ENCODE measurements at places on chromosomes 1 and 21. TPM values are rescaled to one million over a fixed set of nuclear protein-coding genes. Genes with fewer than 3 reads are reported as not detected.

DUSP23 gene
- 19.6 TPM for total RNA-seq

SV2A gene
- total RNA-seq: 5.8 TPM

UBL4B gene
- total RNA-seq: not detected

KMO gene
- 0.06 TPM for total RNA-seq

GFI1 gene
- 0.13 TPM for total RNA-seq

VWA1 gene
- total RNA-seq: 1.6 TPM

LRRC39 gene
- 0.40 TPM for total RNA-seq

NSUN4 gene
- total RNA-seq: 12.7 TPM

RGS8 gene
- under 0.01 TPM for total RNA-seq

TSTD1 gene
- 12.3 TPM for total RNA-seq

NUF2 gene
- 9.7 TPM for total RNA-seq

OR10Z1 gene
- total RNA-seq: not detected

S100A14 gene
- 0.25 TPM for total RNA-seq

SLC6A17 gene
- 1.6 TPM for total RNA-seq

CELA3B gene
- total RNA-seq: not detected

LRRC38 gene
- total RNA-seq: 0.50 TPM

SPRR2E gene
- not detected for total RNA-seq

PLA2G2F gene
- not detected for total RNA-seq

DENND2D gene
- 0.40 TPM for total RNA-seq

PEX14 gene
- total RNA-seq: 11.2 TPM

TTC39A gene
- 3.3 TPM for total RNA-seq

AUNIP gene
- 1.7 TPM for total RNA-seq

HPCAL4 gene
- total RNA-seq: not detected

TAL1 gene
- total RNA-seq: 0.31 TPM

HUNK gene
- under 0.01 TPM for total RNA-seq

BMP8B gene
- total RNA-seq: under 0.01 TPM

NEGR1 gene
- 17.7 TPM for total RNA-seq

FAAH gene
- 0.92 TPM for total RNA-seq

S100A5 gene
- total RNA-seq: 0.26 TPM

TSPEAR gene
- total RNA-seq: not detected

GSTM2 gene
- total RNA-seq: 10.7 TPM

TFF3 gene
- 0.68 TPM for total RNA-seq

SLC1A7 gene
- 0.13 TPM for total RNA-seq

VASH2 gene
- total RNA-seq: under 0.01 TPM

NBPF15 gene
- 34.7 TPM for total RNA-seq

CYP4A11 gene
- total RNA-seq: 0.13 TPM

CLCA4 gene
- 0.40 TPM for total RNA-seq

MCOLN3 gene
- 3.4 TPM for total RNA-seq

SLC16A4 gene
- total RNA-seq: 109 TPM

LCE2C gene
- not detected for total RNA-seq

MSH4 gene
- 0.06 TPM for total RNA-seq

RGS4 gene
- total RNA-seq: 628 TPM

NUDT4B gene
- total RNA-seq: 26.1 TPM

HRNR gene
- total RNA-seq: not detected

FMO1 gene
- total RNA-seq: not detected

DAB1 gene
- under 0.01 TPM for total RNA-seq

ZSWIM5 gene
- total RNA-seq: 0.75 TPM

TAS1R1 gene
- 0.44 TPM for total RNA-seq

TMOD4 gene
- total RNA-seq: not detected

PIK3CD gene
- total RNA-seq: 1.1 TPM

KIAA1614 gene
- total RNA-seq: 7.6 TPM

RAB7B gene
- total RNA-seq: 7.5 TPM

PCP4L1 gene
- total RNA-seq: not detected

GPR37L1 gene
- total RNA-seq: not detected

FLG2 gene
- total RNA-seq: not detected

Data from aortic smooth muscle cell (primary cell).